ENCODE measurements at places on chromosomes 1 and 21.

DNA sequence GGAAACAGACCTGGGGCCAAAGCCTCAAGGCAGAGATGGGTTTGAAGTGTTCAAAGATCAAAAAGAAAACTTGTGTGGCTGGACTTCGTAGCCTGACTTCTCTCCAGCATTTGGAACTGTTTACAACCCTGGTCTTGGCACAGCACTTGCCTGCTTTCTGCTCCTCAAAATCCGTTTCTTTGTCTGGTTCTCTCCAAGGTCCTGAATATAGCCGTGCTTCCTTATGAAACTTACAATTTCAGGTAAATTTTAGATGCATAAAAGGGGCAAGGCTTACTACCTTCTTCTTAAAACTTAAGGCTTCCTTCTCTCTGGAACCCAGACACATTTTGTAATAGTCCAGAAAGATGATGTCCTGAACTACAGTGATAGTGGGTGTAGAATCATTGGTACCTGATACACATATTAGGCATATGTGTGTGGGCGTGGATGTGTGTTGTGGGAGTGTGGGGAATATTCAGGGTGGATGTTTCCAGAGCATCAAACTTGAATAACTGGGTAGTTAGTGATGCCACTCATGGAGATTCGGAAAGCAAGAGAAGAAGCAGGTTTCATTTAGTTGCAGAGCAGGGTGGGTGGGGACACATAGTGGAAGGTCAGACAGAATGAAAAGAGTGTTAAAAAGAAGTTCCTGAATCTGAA, 26.4 kb upstream of the FAM78B start:
- no peak for DNase-seq

DNA sequence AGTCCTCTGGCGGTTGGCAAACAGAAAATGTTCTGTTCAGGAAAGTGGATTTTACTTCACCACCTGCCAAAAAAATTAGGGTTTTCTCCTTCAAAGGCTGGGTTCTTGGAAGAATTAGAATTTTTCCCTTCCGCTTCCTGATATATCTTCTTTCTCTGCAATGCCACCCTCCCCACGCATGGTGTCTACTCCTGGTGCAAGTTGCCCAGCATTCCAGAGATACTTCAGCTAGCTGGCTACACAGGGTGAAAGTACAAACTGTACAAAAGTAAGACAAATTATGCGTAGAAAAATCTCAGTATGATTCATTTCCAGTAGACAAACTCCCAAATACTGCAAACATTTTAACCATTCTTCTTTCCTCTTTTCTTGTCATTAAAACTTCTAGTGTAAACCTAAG, 430.1 kb upstream of the ESRRG start:
- DNase-seq = no peak

GRCh38 chr1:247530785-247531184, 5.5 kb downstream of the OR2C3 start:
- no peak for DNase-seq

GRCh38 chr1:10730985-10731384, 65.5 kb downstream of the CASZ1 start:
- DNase-seq = no peak

- DNase-seq = no peak
These were observed 397.0 kb upstream of the ADAMTS5 start for GRCh38 chr21:27363719-27364477.
